GM12878 (cell line): ENCODE measurements at places on chromosomes 5 and 9.

GRCh38 chr5:148992265-148992664 lies 70.6 kb downstream of the SH3TC2 start:
- DNase-seq: no peak

- DNase-seq: no peak
Measured at GRCh38 chr5:156189628-156190027, 137.3 kb upstream of the SGCD start.

DNA sequence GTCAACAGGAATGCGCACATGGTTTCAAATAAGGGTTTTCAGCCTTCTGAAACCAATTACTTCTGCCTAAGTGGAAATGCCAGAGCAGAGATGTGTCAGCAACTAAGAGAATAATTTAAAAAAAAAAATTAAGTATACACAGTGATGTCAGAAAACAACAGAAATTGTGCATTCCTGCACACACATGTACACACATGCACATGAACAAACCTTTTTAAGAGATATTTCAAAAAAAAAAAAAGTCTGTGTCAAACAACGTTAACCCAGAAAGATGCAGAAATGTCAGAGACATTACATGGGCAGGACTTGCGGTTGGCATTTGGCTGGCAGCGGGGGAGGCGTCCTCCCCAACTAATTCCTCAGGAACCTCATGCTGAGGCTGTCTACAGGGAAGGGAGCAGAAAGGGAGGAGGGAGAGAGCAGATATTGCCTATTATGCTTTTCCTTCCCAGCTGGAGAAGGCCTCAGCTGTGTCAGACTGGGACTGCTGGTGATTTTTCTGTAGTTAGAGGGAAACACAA lies 536.9 kb upstream of the WWC1 start:
- DNase-seq: no peak

DNA sequence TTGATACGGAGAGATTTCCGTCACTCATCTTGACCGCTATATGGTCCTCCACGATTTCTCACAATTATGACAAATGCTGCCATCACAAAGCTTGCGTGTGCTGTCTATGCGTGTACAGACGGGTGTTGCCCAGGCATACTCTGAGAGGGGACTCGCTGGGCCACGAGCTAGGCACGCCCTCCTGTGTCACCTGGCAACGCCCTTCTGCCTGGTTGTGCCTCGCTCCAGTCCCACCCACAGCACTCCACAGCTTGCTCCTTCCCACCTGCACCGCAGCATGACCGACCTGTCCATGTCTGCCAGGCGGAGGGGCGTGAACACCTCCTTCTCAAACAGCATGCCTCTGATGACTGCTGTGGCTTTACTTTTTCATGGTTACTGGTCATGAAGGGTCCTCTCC lies 55.6 kb downstream of the CAMSAP1 start:
- DNase-seq: no peak

GRCh38 chr9:34331196-34331595 lies 1.8 kb downstream of the NUDT2 start:
- DNase-seq: no peak

DNA sequence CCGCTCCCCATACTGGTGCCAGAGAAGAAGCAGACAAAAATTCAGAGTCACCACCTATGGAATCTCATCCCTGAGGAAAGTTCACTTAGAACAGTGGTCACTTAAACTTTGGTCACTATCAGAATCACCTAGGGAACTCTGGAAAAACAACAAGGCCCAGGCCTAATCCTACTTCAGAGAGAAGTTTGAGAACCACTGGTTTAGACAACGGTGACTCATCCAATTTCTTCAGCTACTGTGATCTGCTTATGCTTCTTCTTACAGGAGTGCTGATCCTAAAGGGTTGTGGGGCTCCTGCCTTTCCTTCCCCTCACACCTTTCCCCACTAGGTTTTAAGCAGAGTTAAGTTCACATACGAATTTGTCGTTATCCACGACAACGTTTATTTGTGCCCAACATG lies 194.7 kb upstream of the KLF4 start:
- DNase-seq: no peak

DNA sequence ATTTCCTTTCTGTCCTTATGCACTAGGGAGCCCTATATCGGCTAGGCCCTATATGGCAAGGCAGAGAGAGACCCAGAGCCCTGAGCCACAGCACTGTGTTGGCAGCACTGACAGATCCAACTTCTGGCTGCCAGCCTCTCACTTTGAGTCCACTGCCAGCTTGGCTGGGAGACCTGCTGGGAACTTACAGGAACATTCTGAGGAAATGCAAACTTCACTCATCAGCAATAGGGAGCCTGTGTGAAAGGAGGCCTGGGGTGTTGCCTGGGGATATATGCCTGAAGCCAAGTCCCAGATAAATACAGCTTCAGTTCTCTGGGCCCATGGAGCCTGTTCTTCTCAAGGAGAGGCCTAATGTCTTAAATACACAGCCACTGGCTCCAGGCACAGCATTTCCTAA lies 78.0 kb downstream of the ADRB2 start:
- DNase-seq: no peak

- no peak for DNase-seq
Measured at GRCh38 chr5:31453522-31453921, 78.4 kb downstream of the DROSHA start.

DNA sequence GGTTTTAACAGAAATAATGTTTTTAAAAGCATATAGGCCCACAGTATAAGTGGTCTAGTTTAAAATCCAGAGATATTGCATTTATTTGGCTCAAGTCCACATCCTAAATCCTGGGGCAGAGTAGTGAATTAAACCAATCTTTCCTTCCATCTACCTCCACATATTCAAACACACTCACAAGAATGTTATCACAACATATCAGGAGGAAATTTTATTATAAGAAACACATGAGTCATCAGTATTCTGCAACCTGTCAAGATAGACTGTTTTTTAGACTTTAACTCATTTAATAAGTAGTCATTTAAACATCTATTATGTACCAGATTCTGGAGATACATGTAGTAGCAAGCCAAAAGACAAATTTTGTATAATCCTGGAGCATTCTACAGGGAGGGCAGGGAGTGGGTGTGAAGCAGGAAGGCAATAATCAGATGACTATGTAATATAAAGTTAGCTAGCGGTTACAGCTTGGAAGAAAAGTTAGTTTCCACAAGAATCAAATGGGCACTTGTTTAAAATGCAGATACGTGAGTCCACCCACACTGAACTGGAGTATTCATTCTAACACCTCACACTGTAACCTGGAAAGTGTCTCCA lies 187.3 kb upstream of the PIK3R1 start:
- DNase-seq: no peak

DNA sequence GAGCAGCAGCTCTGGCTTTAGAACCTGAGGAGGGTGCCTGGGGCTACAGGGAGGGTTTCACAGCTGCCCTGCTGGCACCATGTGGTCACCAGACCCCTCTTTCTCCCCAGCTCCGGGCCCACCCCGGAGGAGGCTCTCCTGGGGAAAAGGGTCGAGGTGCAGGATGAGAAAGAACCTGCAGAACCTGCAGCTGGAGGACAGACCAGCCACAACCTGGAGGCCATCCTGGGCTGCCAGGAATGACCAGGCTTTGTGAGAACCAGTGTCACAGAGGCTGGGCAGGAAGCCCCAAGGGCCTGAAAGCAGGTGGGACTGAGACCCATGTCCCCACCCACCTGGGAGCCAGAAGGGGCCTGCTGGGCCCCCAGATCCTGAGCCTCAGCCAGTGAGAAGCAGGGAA lies 23.0 kb downstream of the SEMA4D start:
- DNase-seq: no peak

- no peak for DNase-seq
Measured at GRCh38 chr9:133103987-133104505, 17.0 kb downstream of the RALGDS start.

- peak; percentile 37 for DNase-seq
Measured at GRCh38 chr5:40736103-40736875, 19.5 kb downstream of the TTC33 start.

DNA sequence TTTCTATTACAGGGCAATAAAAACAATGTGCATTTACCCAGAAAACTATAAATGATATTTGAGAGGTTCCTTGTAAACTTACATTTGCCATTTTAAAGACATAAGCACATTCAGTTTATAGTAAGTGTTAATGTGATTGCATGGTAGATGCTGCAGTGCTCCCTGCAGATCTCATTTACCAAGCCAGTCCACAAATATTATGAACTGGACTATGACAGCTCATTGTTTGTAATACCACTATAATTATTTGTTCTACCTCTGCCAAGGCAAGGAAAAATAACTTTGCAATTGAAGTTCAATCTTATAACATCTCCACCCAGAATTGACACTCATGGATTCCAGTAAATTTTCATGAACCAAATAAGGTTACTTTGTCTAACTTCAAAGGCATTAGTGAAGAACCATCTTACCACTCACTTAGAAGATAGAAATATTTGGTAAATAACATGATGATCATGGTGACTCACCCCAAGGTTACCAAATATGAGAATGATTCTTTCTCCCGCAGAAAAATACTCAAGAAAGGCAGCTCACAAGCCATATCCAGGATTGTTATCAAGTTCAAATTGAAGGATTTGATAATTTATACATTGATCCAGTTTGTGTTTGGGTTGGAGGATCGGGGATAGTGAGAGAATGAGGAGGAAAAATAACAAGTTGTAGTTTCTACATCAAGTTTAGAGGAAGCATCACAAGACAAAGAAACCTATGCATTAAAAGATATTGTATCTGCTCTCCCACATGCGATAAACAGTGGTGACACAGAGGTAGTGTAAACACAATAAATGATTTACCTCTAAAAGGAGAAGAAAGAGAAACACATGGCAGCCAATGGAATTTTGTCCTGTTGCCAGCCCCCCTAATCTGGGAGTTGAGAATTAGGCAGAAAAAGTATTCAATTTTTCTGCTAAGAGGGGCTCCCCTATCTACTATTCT lies 29.5 kb downstream of the CDH9 start:
- DNase-seq: no peak

GRCh38 chr9:76684213-76684612 lies 80.0 kb upstream of the PCA3 start:
- DNase-seq: no peak
